Large intestine (tissue), 12 donors: ENCODE measurements at places on chromosomes 11 and 22. TPM values are rescaled to one million over a fixed set of nuclear protein-coding genes. Genes with fewer than 3 reads are reported as not detected.

ATG2A gene
- polyA plus RNA-seq: 18.4 TPM

RAB1B gene
- 122 TPM for polyA plus RNA-seq

ANO5 gene
- polyA plus RNA-seq: 8.2 TPM

HBE1 gene
- polyA plus RNA-seq: 5.6 TPM

STT3A gene
- 183 TPM for polyA plus RNA-seq

XBP1 gene
- 235 TPM for polyA plus RNA-seq

ABCC8 gene
- 23.5 TPM for polyA plus RNA-seq

OR56A1 gene
- 0.01 TPM for polyA plus RNA-seq

MPEG1 gene
- polyA plus RNA-seq: 40.7 TPM

PDGFB gene
- 7.4 TPM for polyA plus RNA-seq

FOXRED2 gene
- 13.9 TPM for polyA plus RNA-seq

TMEM132A gene
- 19.6 TPM for polyA plus RNA-seq

RGL4 gene
- polyA plus RNA-seq: 1.4 TPM

GRIA4 gene
- polyA plus RNA-seq: 7.3 TPM

OR10S1 gene
- polyA plus RNA-seq: not detected

DKK3 gene
- polyA plus RNA-seq: 31.4 TPM

PPP1CA gene
- polyA plus RNA-seq: 112 TPM
